ENCODE measurements at places on chromosomes 5 and 9.

DNA sequence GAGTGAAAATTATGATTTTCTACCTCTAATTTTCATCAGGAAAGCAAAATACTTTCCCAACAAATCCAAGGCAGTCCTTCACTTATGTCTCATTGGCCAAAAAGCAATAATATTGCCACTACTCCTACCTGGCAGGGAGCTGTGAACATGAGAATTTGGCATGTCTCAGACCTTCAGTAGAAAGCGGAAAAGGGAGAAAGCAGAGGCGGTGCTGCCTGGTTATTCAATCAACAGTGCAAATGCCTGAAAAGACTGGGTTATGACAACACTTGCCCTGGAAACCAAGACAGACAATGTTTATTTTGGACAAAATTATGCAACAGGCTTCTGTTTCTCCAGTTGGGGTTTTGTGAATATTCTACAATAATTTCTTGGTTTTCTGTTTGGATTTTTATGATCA is 194.4 kb downstream of the TAF11L14 start:
- no peak for DNase-seq

GRCh38 chr5:149664666-149665415 is 65.3 kb upstream of the PPARGC1B start:
- DNase-seq: no peak

DNA sequence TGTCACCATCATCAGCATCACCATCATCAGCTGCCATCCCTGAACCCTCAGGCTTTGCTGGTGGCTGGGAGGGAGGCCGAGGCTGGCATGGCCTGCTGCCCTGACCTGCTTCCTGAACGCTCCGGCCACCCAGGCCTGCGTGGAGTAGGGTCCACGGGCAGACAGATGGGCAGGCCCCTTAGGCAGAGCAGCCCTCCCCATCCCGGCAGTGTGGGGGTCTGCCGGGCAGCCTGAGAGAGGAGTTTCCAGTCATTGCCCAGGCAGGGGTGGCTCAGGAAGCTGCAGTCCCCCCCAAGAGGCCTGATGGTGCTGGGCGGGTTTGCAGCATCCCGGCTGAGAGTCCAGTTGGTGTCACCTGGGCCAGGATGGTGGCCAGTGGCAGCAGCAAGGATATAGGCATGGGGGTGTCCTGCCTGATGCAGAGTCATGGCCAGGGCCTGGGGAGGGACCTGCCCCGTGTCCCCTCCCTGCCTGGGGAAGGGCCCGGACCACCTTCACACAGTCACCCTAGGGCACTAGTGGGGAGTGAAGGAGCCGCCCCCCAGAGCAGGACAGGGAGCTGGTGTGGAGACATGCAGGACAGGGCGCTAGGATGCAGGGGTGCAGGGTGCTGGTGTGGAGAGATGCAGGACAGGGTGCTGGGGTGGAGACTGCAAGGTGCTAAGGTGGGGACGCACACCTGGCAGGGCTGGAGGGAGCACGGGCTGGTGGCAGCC is 7.7 kb upstream of the EGFL7 start:
- DNase-seq: no peak

- DNase-seq: no peak
These were observed 4.8 kb downstream of the CHD1 start for GRCh38 chr5:98923966-98924365.

DNA sequence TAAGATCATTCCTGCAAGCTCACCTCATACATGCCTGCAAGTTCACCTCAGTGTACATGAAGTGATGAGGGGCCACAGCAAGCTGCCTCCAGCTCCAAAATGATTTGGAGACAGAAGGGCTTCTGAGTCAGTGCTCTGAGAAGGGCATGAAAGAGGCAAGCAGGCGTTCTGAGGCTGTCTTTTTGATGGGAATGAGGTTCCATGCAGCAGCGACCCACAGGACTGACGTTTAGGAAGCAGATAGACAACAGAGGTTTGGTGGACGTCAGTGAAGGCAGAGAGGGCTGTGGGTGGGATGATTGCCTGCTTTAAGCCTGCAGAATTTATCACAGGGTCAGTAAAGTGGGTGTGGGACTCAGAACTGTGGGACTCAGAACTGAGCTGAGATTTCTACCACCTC is 8.9 kb upstream of the SMIM32 start:
- no peak for DNase-seq

- DNase-seq: no peak
These were observed 3.1 kb upstream of the RAB3C start for GRCh38 chr5:58579781-58580180.

- no peak for DNase-seq
These were observed at the start of gene GHR for GRCh38 chr5:42423285-42424165. Gene GHR, plus strand, starts transcription at chr5:42423439. Its CDS starts 142,436 bp downstream, at chr5:42565875.

- DNase-seq: no peak
These were observed 58.5 kb downstream of the MLANA start for GRCh38 chr9:5949103-5949699.

DNA sequence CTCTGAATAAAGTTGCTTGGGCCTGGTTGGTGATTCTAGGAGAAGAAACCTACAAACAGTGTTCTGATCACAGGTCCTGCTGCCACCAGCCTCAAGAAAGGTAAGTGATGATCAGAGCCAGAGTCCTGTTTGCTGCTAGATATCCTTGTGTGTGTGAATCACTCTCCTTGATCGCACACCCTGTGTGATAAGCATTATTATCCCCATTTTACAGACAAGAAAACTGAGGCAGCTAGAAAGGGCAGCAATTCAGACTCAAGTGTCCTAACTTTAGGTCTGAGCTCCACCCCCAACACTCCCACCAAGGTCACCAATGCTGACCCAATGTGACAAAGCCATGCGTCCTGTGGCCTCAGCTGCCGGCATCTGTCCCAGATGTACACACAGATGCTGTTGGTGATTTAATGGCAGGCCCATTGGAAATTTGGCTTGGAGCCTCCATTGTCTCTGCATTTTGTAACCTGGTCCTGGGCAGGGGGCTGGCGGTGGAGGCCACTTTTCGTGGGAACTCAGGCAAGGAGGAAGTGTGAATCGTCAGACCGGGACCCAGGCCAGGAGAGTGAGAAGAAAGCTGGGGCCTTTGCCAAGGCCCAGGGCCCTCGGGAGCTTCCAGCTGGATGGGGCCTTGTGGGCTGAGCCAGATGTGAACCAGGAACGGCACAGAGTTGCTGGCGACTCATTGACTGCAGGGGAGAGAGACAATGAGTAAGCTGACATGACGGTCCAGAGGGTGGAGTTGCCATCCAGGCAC is 29.8 kb upstream of the GGTA1 start:
- no peak for DNase-seq
